ENCODE measurements at places on chromosomes 2 and 18.

DNA sequence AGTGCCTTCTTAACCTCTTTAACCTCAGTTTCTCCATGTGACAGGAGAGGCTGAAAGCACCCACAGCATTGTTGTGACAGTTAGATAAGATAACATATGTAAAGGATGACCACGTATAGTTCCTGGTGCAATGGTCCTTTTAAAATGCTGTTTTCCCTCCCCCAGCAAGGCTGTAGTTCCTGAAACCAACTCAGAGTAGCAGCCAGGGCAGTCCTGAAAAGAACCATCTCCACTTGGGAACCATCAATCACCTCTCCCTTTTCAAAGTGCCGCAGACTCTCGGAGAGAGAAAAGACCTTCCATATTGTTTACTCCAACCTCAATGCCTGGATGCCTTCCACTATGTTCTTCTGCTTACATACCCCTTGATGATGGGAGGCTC, 158.8 kb downstream of the DDX1 start:
- DNase-seq, result no peak

DNA sequence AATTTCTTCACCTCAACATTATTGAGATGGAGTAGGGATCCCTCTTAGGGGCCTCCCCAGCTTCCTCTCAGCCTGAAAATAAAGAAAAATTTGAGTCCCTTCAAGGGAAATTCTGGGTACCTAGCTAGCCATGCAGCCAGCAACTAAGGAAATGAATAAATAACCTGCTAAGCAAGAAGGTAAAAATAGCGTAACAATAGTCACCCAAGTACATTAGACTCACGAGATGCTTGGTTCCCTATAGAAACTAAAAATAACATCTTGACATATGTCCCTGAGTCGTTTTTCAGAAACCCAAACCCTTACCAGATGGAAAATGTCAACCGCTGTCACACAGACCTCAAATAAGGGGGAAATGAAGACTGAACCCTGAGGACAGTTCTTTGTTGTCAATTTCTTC, 51.9 kb downstream of the CACNB4 start:
- DNase-seq, result no peak

GRCh38 chr2:174765576-174765975, 1.3 kb upstream of the CHRNA1 start:
- DNase-seq, result no peak

DNA sequence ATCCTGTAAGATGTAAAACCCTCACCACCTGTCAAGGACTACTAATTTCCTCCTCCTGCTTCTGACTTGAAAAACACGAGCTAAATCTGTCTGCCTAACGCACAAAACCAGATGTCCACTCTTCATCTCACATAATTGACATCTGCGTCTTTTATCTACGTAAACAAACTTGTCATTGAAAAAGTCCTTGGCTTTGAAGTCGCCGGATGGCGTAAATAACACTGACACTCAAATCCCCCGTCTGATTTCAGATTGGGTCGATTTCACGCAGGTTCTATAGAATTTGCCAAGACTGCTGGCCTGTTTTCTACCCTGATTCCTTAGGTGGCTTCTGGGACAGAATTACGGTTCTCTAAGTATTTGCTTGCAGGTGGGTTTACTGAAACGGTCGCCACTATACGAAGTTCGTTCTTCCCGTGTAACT, 539 bp upstream of the MOB4 start:
- no peak for DNase-seq

- DNase-seq, result no peak
These were observed 63.2 kb upstream of the COPS8 start for GRCh38 chr2:237022533-237022932.

DNA sequence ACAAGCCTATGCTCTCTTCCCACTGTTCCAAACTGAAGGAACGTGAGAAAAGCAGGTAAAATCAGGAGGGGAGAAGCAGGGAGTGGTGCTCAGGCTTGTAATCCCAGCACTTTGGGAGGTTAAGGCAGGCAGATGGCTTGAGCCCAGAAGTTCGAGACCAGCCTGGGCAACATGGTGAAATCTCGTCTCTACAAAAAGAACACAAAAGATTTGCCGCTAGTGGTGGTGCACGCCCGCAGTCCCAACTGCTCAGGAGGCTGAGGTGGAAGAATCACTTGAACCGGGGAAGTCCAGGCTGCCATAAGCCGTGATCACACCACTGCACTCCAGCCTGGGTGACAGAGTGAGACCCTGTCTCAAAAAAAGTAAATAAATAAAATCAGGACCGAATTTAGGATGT, 1.3 kb upstream of the TMSB10 start:
- DNase-seq, result no peak
